ENCODE measurements at places on chromosomes 2 and 18.
A peak's percentile ranks its signal among the peaks of the same experiment; 100 is the strongest.

- no peak for DNase-seq
These were observed 46.9 kb downstream of the NGEF start for GRCh38 chr2:232966122-232966521.

DNA sequence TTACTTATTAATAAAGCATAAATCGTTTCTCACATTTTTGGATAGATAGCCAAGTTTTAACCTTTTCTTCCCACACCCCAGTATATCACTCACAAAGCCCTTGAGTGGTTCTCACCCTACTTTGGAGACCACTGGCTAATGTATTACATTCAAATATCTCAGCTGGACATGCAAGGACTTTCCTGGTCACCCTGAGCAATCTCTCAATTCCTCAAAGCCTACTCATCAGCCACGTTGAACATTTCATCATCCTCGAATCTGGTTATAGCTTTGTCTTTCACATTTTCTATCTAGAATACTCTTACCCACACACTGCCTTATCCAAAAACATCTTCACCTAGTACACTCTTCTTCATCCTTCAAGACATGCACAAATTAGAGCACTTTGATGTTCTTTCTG lies 71.1 kb upstream of the MAPRE2 start:
- no peak for DNase-seq

DNA sequence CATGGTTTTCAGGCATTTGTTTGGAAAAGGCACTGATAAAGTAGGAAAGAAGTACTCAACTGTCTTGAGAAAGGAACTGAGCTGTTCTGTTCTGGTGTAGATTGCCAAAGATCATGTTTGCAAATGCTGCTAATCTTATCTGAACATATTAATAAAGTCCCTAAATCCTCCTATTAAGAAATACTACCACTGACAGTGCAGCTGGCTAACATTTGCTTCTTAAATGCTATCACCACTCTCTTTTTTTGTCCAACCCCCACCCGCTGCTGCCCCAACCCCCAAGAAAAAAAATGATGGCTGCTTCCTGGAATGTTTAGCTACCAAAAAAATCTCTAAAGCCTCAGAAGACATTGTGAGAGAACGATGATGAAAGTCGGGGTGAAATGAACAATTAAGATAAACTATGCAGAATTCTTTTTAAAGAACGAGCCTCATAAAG lies 130.7 kb downstream of the CCBE1 start:
- DNase-seq, result no peak

GRCh38 chr18:24228667-24229041 lies 89.8 kb downstream of the CABYR start:
- no peak for DNase-seq

DNA sequence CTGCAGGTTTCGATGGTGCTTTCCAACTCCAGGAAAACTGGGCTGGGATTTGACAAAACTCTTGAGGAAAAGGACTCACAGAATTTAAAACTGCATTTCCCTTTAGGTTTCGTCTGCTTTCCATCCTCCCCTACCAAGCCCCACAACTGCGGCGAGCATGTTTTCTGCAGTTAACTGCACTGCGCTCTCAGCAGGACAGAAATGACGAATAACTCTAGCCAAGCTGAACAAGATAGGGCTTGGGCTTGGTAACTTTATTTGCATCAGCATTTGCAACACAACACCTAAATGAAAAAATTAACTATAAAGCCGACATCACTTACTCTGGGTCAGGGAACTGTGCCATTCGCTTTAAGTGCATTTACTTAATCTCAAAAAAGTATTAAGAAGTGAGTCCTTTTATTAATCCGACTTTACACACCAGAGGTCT lies 669 bp upstream of the PIKFYVE start:
- peak; percentile 21 for DNase-seq

- DNase-seq, result no peak
These were observed 274.4 kb downstream of the LRRTM1 start for GRCh38 chr2:80030135-80030534.

- DNase-seq, result no peak
These were observed 5.2 kb downstream of the PFN4 start for GRCh38 chr2:24117902-24118301.

GRCh38 chr2:190069936-190070696 lies 7.6 kb upstream of the MSTN start:
- no peak for DNase-seq

DNA sequence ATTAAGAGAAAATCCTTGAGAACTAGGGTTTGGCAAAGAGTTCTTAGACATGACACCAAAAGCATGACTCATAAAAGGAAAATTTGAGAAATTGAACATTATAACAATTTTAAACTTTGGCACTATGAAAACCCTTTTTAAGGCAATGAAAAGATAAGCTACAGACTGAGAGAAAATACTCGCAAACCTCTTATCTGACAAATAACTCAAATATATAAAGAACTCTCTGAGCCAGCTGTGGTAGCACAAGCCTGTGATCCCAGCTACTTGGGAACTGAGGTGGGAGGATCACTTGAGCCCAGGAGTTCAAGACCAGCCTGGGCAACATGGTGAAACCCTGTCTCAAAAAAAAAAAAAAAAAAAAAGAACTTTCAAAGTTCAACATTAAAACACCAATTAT lies 70.5 kb downstream of the FAM168B start:
- DNase-seq, result no peak

GRCh38 chr2:171735991-171736710 lies 48.9 kb downstream of the DYNC1I2 start:
- DNase-seq, result no peak

DNA sequence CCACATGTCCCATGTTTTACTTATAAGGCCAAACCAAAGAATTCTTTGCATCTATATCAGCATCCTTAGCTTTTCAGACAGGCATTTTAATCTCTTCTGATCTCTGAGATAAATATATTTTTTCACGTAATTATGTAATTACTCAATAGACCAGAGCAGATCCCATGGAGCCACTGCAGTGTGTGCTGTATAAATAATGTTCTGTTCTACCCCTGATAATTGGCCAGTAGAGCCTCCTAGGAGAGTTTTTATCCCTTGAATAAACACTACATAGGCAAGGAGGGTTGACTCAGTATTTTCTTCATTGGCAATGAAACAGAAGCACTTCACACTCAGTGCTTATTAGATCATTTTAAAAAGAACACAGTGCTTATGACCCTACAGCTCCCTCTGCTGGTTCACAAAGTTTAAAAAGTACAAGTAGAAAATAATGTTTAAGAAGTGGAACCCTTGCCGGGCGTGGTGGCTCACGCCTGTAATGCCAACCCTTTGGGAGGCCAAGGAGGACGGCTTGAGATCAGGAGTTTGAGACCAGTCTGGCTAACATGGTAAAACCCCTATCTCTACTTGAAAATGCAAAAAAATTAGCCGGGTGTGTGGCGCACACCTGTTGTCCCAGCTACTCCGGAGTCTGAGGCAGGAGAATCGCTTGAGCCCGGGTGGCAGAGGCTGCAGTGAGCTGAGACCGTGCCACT lies 91.9 kb downstream of the PPP1R1C start:
- peak; percentile 38 for DNase-seq

- DNase-seq, result no peak
These were observed 152.9 kb downstream of the DYSF start for GRCh38 chr2:71606244-71606643.

GRCh38 chr2:205984381-205984780 lies 101.6 kb downstream of the INO80D start:
- DNase-seq, result no peak

DNA sequence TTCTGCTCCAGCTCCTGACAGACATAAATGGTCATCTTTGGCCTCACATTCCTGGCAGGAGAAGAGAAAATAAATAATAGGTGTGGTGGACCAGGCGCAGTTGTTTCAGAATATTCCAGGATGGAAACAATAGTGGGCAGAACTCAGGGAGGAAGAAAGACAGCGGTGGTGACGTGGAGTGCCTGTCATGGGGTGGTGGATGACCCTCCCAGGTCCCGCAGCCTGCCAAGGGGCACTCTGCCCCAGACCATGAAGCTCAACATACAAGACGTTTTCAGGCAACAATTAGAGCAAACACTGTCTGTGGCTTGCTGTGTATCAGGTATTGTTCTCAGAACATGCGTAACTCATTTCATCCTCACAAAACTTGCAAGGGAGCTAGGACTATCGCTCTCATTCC lies 50.9 kb downstream of the TFCP2L1 start:
- no peak for DNase-seq

GRCh38 chr2:219243291-219243761 lies 1.9 kb downstream of the GLB1L start:
- DNase-seq, result no peak

DNA sequence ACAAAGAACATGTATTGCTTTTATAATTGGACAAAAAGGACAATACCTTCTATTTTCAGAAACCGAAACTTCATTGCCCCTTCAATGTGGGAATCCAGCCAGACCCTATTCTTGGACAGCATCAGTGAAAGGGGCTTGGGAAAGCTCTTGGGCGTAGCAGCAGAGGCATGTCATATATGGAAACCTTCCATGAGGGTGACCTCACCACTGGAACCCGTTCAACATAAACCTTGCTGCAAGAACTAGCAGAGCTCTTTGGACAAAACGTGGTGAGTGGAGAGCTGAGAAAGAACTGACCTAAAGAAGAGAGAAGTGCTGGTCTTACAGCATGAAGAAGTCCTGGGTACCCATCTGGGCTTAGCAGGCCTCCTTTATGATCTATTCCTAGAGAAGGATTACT lies 22.7 kb upstream of the ACTG2 start:
- DNase-seq, result no peak

DNA sequence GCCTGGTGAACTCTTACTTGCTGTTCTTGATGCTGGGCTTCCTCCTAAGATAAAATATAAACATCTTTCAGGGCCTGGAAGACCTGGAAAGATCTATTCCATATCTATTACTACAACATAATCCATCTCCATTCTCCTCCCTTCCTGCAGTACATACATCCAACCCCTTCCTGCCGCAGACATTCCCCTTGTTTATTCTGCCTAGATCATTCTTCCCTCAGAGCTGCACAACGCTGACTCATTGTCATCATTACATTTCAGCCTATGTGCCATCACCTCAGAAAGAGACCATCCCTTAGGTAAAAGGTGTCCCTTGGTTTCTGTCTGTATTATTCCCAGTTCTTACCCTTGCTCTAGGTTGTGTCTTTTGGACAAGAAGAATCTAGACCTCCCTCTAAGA lies 2.5 kb upstream of the CDH7 start:
- no peak for DNase-seq

DNA sequence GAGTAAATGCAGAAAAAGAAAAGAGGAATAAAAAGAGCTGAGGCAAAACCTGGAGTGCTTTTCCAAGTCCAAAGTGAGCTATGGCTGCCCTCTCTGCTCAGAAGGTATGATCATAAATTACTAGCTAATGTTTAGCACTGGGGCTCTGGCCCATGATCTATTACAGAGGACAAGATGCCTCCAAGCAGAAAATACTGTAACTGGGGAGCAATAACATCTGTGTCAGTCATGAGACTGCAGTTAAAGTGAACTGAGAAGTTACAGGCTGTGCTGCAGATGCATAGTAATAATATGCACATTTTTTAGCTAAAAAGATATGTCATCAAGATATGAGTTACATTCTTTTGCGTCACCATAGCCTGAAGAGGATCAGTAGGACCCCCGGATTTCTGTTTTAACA lies 209.4 kb upstream of the RBBP8 start:
- no peak for DNase-seq

- DNase-seq, result no peak
These were observed 129.4 kb upstream of the EML6 start for GRCh38 chr2:54594048-54594447.

GRCh38 chr18:63956755-63957154 lies 7.7 kb downstream of the HMSD start:
- no peak for DNase-seq

- DNase-seq, result no peak
These were observed 37.5 kb downstream of the EIF4E2 start for GRCh38 chr2:232588031-232588430.

GRCh38 chr2:198630384-198630783 lies 826.0 kb downstream of the PLCL1 start:
- no peak for DNase-seq

- no peak for DNase-seq
These were observed 692.1 kb upstream of the CELF4 start for GRCh38 chr18:38257661-38258060.

DNA sequence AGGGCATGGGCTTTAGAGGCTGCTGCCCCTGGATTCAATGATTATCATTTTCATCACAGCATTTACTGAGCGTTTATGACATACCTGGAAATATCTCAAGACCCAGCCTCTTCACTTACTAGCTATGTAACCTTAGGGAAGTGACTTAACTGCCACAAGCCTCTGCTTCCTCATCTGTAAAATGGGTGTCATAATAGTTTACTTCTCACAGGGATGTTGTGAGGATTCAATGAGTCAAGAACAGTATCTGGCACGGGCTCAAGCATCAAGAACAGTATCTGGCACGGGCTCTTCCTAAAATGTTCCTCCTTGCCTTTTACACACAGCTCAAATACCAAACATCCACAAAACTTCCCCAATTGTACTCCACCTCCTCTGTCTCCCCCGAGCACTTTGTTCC lies 31.4 kb downstream of the LGALSL start:
- no peak for DNase-seq

- DNase-seq, result no peak
These were observed 19.4 kb downstream of the AGFG1 start for GRCh38 chr2:227491386-227491785.

DNA sequence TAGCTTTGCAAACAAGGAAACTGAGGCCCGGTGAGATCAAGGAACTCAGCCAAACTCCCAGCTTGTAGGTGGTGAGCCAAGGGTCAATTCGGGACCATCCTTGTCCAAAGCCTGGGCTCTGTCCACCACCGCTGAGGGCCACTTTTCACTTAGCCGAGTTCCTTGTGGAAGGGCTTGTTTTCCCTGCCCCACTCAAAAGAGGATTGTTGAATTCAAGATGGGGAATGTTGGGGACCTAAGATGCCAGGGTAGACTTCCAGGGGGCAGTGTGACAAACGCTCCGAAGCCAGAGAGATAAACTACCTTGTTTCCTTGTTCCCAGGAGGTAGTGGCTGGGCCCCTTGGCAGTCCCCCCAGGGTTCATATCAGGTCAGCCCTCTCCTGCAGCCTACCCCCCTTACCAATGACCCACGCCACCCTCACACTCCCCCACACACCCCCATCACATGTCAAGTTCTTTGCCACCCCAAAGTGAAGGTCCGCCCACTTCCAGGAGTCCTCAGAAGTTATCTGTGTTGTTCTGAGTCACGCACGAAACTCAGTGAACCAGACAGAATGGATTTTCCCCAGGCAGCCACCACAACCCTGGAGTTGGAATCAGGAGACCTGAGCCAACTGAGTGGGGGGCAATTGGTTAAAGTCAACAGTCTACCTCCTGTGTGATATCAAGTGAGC lies 10.3 kb upstream of the ATOH8 start:
- DNase-seq, result no peak

DNA sequence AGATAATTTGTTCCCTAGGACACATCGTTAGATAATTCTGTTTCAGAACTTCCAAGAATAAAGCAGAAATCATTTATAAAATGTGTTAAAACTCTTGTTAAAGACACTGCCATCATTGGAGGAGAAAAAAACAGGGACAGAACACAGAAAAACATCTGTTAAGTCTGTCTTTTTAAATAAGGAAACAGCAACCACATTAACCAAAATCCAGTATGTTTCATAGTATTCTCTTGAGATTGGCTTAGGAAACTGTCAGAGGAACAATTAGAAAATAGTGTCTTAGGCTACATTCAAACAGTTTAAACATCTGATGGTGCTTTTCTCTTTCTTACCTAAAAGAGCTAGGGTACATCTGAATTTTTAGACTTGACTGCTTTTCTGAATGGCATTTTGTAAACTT lies 81.6 kb downstream of the PMS1 start:
- no peak for DNase-seq

- no peak for DNase-seq
These were observed 38.9 kb upstream of the RALBP1 start for GRCh38 chr18:9436206-9436929.

- no peak for DNase-seq
These were observed 153.4 kb downstream of the CAPN13 start for GRCh38 chr2:30653847-30654246.

- no peak for DNase-seq
These were observed 61.7 kb downstream of the MAP4K4 start for GRCh38 chr2:101759162-101759561.

Measured in activated naive CD4-positive, alpha-beta T cell treated with anti-CD3 and anti-CD28 coated beads, Interleukin-2, amount 50 U/mL, for 72 hours (primary cell).